ENCODE measurements at places on chromosomes 12 and 14.

DNA sequence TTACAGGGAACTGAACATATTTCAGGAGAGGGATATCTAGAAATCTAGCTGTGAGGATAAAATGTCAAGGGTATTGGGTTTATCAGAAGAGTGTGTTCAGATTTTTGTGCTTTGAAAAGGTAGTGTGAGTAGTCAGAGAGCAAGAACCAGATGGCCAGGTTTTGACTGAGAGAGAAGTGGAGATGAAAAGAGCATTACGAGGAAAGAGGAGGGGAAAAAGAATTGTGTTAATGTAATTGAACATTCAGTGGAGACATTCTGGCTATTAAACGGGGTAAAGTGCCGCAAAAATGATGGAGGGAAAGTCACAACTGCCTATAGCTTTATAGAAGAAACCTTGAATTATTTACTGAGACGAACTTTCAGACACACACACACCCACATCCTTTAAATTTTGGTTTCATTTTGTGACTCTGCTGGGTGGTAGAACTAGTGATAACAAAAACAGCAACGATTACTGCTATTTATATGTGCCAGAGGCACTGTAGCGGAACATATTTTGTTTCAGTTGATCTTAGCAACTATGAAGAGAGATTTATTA, 213.6 kb downstream of the ERC1 start:
- DNase-seq = no peak

DNA sequence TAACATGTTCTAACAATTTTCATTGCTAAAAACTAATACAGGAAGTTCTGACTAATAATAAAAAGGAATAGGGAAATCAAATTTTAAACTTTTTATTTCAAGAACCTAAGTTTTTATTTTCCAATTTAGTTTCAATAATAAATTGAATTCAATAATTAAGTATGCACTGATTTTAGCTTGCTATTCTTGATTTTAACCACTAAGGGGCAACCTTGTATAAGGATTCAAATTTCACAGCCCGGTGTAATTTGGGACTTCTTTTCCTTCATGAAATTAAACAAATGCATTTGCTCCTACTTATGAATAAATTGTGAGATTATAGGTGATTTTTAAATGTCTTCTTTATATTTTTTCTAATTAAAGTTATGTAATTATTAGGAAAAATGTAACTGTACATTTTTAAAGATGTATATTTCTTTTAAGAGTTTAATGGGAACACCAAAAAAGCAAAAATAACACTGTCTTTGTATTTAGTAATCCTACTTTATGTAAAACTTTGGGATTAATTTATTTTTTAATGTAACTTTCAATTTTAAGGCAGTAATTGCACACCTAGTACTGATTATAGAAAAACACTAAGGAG, 241.4 kb upstream of the PDZRN4 start:
- peak; percentile 57 for DNase-seq

DNA sequence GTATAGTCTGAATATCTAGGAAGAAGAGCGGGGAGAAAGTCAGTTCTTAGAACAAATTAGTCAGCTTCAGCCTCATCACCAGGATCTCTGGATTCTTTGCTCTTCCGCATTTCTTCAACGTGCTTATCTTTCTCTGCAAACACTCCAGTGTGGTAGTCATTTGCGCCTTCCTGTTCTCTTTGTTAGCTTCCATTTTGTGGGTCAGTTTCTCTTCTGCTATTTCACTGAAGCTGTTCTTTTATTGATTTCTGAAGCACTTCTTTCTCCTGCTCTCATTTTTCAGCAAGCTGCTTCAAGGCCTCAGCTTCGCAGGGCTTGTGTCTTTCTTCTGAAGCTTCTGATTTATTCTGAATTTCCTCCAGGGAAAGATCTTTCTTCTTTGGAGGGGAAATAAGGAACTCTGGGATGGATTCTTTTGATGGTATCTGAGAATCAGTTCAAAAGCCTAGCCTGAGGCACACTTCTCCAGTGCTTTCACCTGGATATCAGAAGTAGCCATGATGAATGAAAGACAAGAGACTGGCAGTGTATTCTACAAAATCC, 13.5 kb downstream of the AMN1 start:
- DNase-seq = no peak

GRCh38 chr14:90487031-90487430, 90.2 kb downstream of the CALM1 start:
- DNase-seq = no peak

DNA sequence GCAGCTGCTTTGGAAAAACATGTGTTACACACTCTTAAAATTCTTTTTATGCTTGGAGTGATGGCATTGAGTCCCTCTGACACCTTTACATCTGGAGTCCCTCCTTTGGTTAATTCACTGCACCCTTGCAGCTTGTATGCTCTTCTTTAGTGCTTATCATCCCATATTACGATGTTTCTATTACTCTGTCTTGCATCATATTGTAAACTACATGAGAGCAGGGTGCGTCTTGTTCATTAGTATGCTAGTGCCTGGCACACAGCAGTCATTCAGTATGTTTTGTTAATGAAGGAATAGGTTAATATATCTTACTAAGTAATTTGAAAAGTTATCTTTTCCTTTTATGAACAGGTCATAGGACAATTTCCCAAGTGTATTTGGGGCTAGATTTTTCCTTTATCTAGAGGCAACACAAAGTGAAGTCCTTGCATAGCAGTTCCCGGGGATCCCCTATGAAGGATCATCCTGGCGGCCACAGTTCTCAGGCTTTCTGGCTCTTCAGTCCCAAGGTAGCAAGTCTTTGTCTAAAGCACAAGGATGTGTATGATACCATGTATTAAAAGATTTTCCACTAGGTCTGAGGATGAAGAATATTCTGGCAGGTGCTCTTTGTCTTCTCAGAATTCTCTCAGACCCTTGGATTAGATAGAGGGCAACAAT, 363.8 kb downstream of the FUT8 start:
- peak; percentile 58 for DNase-seq

GRCh38 chr12:42819846-42820245, 230.3 kb upstream of the PRICKLE1 start:
- no peak for DNase-seq

DNA sequence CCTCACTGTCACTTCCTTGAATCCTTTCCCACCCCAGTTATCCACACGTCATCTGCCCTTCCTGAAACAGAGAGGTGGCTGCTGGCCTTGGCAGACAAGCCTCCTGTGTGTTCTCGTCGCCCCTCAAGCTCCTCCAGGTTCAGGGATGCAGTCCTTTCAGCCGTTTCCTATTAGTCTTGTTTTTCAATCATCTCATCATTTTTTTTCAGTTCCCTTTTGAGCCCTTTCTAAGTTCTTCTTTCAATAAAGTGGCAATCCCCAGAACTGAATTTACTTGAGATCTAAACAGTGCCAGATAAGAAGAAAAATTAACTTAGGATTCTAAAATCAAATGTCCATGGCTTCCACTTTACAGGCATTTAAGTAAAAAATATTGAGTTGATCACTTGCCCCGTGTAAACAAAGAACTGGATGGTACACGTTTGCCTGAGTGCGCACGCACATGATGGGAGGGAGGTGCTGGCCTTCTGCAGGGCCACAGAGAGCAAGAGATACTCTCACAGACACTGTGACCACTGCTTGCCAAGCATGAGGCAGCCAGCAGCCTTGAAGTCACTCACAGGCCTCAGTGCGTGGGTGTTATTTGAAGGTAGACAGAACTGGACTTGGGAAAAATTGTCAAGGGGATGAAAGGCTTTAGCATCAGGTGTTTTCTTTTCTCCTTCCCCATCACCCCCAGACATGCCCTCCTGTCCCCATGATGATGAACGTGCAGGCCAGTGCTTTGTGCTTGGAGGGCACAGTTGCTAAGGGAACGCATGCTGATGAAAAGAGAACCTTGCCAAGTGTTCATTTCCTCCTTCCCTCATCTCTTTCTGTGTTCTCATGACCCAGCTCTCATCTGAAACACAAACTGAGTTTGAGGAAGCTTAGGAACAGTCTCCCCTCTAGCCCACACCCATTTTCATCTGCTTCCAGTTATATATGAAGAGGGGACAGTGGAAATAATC, 408.3 kb downstream of the EGLN3 start:
- no peak for DNase-seq

GRCh38 chr12:130872179-130873096, 572 bp downstream of the RAN start:
- DNase-seq = no peak

- DNase-seq = no peak
These were observed 26.0 kb downstream of the ZFHX2 start for GRCh38 chr14:23525611-23526010.

DNA sequence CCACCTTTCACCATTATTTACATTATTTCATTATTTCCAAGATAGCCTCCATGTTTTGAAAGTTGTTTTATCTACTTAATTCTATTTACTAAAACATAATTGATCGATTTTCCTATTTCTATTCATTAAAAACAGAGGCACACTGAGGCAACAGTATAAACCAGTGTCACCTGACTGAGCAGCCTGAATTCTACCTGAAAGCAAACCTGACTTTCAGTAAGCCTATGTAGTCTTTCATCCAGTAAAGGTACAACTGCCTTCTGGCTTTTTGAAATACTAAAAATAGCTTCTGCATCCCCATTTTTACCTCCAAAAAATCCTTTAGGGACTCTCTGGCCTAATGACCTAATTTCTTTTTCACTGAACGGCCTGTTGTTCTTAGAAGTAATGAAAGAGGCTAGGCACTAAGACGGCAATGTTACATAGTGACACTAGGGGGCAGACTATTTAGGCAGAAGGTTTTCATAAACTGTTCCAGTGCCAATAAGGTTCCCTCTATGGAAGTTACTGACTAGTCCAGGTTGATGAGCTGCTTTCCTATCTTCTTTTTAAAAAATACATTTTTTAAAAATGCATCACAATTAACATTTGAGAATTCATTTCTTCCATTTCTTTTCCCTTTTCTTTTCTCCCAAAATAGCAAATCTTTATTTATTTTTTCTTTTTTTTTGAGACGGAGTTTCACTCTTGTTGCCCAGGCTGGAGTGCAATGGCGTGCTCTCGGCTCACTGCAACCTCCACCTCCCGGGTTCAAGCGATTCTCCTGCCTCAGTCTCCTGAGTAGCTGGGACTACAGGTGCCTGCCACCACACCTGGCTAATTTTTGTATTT, 17.5 kb downstream of the ANAPC5 start:
- peak; percentile 16 for DNase-seq

DNA sequence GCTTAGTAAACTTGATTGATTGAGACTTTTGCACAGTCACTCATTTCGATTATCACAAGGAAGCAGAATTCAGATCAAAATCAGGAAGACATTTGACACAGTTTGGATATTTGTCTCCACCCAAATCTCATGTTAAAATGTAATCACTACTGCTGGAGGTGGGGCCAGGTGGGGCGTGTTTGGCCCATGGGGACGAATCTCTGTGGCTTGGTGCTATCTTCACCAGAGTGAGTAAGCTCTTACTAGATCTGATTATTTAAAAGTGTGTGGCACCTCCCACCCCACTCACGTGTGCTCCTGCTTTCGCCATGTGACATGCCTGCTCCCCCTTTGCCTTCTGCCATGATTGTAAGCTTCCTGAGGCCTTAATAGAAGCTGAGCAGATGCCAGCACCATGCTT, 291.4 kb downstream of the PCNX1 start:
- DNase-seq = no peak

DNA sequence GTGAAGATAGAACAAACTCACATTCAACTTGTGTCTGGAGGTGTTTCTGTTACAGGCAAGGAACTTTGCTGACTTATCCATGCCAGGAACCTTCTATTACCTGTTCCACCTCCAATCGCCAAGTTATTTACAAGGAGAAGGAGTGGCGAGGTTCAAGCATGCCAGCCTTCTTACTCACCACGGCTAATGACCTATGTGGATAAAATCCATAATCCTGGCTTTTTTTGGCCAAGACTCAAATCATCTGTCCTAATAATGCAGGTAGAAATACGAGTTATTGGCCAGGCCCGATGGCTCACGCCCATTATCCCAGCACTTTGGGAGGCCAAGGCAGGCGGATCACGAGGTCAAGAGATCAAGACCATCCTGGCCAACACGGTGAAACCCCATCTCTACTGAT, 241.6 kb downstream of the TMEM132D start:
- DNase-seq = no peak

Measured in NCI-H1930 (cell line).